ENCODE measurements at places on chromosomes 6 and 20.

- DNase-seq: no peak
Observed at GRCh38 chr20:31934968-31935764, 16.7 kb downstream of the PDRG1 start.

GRCh38 chr6:34393191-34393965 lies 909 bp upstream of the NUDT3 start:
- no peak for DNase-seq

DNA sequence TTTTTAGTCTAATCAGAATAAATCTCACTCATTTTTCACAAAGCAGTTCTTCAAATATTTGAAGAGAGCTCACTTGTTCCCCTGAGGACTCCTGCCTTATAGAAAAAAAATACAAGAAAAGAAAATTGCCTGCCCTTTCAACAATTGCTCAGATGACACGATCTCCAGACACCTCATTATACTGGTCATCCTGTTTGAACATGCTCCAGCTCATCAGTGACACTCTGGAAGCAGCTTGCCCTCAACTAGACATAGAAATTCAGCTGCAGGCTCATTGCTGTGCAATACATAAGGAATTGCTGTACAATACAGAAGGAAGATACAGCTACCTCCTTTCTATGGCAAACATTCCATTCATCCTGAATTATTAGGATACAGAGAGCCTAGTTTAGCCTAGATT lies 73.1 kb downstream of the OPN5 start:
- DNase-seq: no peak

DNA sequence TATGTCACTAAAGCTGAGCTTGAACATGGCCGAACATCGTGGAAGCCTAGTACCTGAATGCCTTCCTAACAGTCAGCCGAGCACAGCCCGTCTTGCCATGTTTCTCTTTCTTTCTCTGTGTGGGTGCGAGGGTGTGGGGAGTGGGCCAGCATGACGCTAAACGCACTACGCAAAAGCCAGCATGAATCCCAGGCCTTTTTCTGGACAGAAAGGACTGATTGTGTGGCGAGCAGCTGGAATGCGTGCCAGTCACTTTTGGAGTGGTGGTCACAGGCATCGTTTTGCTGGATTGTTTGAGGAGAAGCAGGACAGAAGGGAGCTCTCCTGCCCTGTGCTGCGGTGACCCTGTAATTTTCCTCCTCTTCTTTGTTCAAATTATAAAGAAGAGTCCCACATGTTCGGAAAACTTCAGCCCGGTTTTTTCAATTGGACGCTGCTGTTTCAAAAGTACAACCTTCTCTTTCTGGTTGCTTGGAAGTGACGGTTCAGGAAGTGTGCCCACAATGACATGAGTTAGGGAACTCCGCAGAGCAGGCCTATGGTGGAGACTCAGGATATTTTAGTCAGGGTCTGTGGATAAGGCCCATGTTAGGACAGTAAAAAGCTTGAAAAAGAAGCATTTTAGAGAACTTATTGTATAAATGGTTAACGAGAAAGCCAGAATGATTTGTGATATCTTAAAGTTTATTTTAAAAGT lies 54.3 kb downstream of the PDE7B start:
- no peak for DNase-seq

DNA sequence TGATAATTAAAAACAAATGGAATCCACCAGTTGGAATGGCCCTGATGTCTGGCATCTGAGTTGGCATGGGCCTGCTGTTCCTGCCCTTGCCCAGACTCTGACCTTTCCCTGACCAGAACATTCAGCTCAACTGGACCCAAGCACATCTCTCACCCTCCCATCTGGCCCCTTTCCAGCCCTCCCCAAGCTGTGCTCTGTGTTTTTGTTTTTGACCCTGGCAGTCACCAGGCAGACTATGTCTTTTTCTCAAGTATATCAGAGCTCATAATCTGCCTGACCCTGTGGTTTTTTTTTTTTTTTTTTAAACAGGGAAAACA lies 117.6 kb downstream of the TRDN start:
- DNase-seq: no peak

- no peak for DNase-seq
Observed at GRCh38 chr6:110949679-110950285, 8.7 kb upstream of the GTF3C6 start.

DNA sequence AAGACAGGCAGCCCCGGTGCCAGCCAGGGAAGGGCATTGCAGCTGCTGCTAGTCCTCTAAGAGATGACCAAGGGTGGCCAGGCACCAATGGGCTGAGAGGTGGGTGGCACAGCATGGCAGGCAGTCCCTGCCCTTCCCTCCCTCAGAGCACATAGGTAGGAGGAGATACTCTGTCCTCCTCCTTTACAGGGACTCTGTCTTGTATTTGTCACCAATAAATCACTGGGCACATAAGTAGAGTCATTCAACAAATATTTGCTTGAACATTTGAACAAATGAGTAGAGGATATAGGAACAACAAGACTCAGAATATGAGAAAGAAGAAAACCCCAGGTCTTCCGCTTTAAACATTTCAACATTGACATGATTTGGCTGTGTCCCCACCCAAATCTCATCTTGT lies 69.4 kb upstream of the CLDN20 start:
- no peak for DNase-seq

DNA sequence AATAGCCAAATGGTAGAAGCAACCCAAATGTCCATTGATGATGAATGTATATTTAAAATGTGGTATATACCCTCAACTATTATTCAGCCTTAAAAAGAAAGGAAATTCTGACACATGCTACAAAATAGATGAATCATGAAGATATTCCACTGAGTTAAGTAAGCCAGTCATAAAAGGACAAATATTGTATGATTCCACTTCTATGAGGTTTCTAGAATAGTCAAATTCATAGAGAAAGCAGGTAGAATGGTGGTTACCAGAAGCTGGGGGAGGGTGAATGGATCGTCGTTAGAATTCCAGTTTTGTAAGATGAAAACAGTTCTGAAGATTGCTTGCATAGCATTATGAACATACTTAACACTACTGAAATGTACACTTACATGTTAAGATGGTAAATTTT lies 214.3 kb upstream of the MYLIP start:
- no peak for DNase-seq

- DNase-seq: no peak
Observed at GRCh38 chr6:38215225-38215624, 395.7 kb downstream of the ZFAND3 start.

GRCh38 chr6:43722920-43723545 lies 35.4 kb upstream of the MRPS18A start:
- DNase-seq: no peak

DNA sequence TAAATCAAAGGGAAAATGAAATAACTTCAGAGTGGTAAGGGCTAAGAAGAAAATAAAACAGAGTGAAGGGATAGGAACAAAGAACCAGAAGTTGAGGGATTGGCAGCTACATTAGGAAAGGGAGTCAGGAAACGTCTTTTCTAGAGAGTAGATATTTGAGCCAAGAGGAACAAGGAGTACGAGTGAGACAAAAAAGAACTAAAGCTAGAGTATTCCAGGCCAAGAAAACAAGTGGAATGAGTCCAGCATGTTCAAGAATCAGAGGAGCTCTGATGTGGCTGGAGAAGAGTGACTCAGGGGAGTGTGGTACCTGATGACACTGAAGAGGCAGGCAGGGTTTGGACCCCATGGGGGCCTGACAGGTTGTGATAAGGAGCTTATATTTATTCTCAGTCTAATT lies 66.3 kb downstream of the CEP162 start:
- DNase-seq: no peak

GRCh38 chr20:44780226-44780625 lies 30.1 kb downstream of the RIMS4 start:
- no peak for DNase-seq

DNA sequence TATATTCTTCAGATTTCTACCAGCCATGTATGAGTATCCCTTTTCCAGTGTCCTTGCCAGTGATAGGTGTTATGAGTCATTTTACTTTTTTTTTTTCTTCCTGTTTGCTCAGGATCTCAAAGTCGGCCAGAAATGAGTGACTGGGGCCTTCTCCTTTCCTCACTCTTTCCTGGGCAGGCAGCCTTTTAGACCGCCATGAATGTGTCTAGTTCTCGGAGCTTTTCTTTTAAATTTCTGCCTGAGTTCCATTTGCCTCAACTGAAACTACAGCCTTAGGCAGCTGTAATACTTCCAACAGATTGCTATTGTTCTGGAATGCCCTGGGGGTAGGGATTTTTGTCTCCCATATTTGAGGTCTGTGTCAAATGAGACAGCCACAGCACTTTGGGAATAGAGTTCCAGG lies 83.7 kb downstream of the STXBP5 start:
- DNase-seq: no peak

GRCh38 chr6:157831018-157831369 lies 7.9 kb downstream of the SNX9 start:
- DNase-seq: no peak

GRCh38 chr6:128347123-128347522 lies 173.3 kb downstream of the PTPRK start:
- no peak for DNase-seq

GRCh38 chr6:93940381-93940780 lies 521.0 kb upstream of the EPHA7 start:
- DNase-seq: no peak

DNA sequence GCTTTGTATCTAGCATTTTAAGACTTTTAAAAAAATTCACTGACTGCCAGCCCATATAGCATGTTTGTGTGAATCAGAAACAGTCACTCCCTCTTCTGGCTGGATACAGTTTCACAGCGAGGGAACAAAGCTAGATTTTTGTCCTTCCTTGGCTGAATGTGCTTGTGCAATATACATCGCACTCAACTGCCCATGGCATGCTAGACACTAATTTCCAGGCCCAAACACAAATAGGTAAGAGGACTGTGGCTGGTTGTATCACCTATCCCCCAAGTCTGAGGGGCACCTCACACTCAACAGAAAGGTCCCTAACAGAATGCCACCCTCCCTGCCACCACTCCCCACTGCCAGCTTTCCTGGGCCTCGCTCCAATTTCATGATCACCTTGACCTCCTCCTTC lies 16.2 kb upstream of the BLCAP start:
- DNase-seq: no peak

- no peak for DNase-seq
Observed at GRCh38 chr20:56625837-56626236, 3.3 kb upstream of the TFAP2C start.

DNA sequence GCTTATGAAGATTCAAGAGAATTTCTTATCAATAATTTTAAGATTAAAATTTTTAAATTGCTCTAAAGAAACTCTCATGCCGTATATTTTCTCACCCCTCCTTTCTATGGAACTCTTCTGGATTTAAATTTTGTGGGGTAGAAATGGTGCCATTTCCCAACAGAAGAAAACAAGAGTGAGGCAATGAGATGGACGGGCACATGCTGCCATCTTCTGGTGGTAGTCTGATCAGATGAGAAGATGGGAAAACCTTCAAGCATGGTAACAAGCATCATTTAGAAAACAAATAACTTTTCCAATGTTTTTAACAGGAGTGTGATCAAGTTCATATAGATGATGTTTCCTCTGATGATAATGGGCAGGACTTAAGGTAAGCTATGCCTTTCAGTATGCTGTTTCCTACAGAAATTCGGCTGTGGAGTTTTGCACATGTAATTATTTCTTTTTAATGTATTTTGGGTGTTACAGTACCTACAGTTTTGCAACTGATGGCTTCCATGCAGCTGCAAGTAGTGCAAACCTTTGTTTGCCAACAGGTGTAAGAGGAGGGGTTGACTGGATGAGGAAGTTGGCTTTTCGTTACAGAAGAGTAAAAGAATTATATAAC lies 271.4 kb downstream of the EYA4 start:
- no peak for DNase-seq

DNA sequence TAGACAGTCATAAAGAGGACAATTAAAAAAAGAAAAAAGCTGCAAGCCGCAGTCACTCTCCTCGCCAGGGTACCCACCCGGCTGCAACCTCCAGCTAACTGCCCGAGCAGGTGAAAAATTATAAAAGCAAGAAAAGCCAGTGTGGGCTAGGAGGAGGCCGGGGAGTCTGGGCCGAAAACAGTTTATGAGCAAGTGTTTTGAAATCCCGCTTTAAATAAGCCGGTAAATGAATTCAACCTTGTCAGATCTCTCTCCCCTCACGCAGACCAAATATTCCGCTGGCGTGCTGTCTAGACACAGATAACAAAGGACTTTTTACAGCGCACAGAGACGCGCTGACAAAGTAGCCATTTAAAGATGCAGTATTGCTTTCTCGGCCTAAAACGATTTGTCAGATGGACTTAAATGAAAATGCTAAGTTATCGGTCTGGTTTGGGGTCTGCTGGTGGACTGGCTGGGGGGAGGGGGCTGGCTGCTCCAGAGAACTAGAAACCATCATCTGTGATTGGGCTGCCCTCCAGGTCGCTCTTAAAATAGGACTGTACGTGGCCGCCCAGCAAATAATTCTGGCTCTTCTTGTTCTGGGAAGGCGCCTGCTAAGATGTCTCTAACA lies 24.6 kb downstream of the PMEPA1 start:
- no peak for DNase-seq

DNA sequence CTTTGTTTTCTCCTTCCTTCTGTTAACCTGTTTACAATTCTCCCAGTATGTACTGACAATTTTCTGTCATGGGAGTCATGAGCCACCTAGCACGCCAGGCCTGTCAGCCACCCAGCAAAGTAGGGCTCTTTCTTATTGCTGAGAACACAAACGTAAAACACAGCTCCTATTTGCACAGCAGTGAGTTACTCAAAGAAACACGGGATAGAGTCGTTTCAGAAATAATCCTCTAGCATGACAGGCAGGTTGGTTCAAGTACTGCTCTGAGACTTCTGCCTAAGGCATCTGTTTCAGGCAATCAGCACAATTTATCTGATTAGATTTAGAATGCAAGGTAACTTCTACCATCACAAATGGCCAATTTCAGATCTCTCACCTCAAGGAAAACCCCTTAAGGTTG lies 88.8 kb downstream of the CD24 start:
- no peak for DNase-seq

GRCh38 chr6:11212664-11213063 lies 19.8 kb downstream of the NEDD9 start:
- no peak for DNase-seq

- no peak for DNase-seq
Observed at GRCh38 chr6:56727097-56727850, 84.6 kb upstream of the DST start.

GRCh38 chr6:133891927-133892812 lies 3.3 kb downstream of the TCF21 start:
- no peak for DNase-seq

- no peak for DNase-seq
Observed at GRCh38 chr6:153437193-153437592, 306.1 kb upstream of the RGS17 start.

GRCh38 chr20:45971425-45971674 lies 653 bp downstream of the ZNF335 start:
- DNase-seq: no peak

DNA sequence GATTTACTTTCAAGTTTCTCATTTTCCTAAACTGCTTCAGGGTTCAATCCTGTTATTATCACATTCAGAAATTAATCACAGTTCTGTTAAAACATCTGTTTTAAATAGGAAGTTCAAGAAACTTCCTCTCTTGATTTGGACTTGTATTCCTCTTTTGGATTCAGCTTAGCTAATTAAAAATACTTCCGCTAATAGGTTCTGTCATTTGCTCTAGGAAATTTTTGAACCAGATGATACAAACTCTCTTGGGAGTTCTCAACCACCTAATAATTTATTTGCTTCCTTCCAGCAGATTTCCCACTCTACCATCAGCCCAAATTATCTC lies 15.9 kb upstream of the TMEM30A start:
- no peak for DNase-seq

Data from NCI-H2081 treated with DMSO at 0.1 percent for 48 hours (cell line).